ENCODE measurements at places on chromosomes 13 and 19.

GRCh38 chr13:113975416-113975815 is 1.5 kb upstream of the C13orf46 start:
- DNase-seq: no peak

GRCh38 chr13:43981512-43982301 is 102.0 kb downstream of the LACC1 start:
- no peak for DNase-seq

DNA sequence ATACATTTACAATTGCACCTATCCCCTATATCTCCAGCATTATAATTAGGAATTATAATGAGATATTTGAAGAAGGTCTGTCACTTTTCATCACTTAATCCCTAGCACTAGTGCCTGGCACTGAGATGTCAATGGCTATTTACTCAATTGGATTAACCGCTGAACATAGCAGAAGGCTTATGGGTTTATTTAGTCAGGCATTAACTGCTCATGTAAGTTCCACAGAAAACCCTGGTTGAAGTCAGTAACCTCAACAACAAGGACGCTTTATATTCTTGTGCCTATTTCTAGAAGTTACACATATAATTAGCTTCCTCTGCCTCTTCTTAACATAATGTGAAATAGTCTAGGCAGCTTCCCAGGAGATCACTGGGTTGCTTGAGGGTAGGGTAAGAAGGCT is 107.5 kb upstream of the POSTN start:
- DNase-seq: no peak

DNA sequence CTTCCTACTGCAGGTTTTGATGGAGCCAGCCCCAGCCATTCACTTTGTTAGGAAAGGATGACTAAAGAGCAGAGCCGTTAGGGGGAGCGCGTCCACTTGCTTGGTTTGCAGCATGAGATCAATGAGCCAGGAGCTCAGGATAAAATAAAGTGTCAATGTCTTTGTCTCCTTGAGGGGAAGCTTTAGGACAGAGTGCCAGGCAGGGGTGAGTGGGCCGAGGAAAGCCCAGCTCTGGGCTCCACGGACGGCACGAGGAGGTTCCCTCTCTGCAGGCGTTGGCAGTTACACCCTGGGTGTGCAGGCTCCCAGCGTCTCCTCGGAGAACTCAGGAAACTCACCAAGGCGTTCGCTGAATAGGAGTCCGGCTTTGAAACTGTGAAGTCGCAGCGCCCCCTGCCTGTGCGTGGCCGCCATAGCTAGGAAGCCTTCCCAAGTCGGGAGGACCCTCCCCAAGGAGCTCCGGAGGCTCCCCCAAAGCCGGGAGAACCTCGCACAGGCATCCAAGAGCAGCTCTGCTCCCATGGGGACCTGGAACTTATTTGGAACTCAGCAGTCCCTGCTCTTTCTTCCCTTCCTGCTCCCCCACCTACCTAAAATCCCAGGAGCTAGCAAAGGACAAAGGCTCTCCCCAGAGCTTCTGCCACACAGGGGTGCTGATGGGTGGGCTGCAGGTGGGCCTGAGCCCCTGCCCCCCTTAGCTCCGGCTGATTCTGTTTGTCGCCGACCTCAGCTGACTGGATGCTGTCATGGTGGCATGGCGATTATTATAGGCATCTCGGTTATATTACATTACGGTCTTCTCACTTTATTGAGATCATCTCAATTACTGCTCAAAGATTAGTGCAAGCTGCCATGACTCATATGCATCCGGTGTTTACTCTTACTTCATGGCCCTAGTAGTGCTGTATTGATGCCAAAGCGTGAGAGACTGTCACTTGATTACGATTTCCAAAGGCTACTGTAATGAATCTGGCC is 34.4 kb downstream of the GSX1 start:
- peak; percentile 75 for DNase-seq

- DNase-seq: peak; percentile 84
Measured at GRCh38 chr19:29672933-29673336, 7.7 kb downstream of the PLEKHF1 start.

DNA sequence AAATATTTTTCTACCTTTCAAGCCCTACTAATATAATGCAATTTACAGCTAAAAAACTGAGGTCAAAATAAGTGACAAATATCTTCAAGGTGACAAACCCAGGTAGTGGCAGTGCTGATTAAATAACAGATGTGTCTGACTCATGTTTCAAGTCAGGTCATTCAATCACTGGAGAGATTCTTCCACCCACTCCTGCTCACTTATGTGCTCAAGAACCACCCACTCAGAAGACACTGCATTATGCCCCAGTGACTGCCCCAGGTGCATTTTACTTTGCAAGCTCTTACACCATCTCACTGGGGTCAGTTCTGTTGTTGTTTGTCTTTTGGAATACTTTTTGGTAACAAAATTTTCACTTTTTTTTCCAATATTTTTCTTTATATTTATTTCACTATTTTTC is 2.2 kb downstream of the ZNF100 start:
- no peak for DNase-seq

All from activated naive CD8-positive, alpha-beta T cell treated with anti-CD3 and anti-CD28 coated beads, Interleukin-2, amount 50 U/mL, for 24 hours (primary cell).